Esophagus squamous epithelium (tissue), 5 donors: ENCODE measurements at places on chromosomes 3 and 15.

- DNase-seq, result no peak
Observed at GRCh38 chr3:56357266-56357665, 111.0 kb downstream of the ERC2 start.

DNA sequence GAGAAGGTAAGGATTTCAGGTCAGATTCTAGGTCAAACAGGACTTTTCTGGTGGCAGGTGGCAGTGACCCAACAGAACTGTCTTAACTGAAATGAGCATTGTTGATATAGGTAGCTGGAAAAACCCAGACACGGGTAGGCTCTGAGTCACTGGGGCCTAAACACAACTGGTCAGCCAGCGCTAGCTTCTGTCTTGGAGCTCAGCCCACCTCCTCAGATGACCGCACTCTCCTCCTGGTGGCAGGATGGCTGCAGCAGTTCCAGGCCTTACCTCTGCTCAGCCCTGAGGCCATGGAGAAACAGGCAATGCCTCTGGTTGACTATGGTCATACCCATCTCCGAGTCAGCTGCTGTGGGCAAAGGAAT, 61.1 kb upstream of the GATA2 start:
- no peak for DNase-seq

DNA sequence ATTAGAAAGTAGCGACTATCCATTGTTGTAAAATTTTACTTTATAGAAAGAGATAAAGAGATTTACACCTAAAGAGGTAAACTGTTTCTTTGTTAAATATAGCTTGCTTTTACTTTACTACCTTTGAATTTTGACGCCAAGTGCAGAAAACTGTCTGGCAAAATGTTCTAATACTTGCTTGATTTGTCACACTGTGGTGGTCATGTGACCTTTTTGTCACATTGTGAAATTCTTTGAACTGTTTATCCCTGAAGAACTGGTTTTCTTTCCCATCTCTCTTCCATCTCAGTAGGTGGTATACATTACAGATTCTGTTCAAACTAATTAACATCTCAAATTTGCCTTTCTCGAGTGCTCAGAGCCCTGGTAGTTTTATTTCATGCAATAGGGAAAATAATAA, 327.4 kb downstream of the NAALADL2 start:
- no peak for DNase-seq

DNA sequence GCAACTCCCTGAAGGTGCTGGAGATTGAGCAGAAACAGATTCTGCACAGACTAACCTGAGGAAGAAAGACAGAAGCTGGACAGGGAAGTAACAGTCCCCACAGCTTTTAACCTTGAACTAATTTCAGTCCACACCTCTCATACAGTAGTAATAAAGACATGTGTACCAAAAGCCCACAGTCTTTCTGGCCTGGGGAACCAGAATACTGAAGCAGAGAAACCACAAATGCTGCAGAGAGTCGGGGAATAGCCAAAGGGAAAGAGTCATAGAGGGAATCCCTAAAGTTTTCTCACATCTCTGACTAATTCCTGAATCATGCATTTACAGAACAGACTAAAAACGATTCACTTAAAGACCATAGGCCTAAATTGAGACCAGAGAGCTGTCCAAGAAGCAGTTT, 503.4 kb upstream of the NECTIN3 start:
- DNase-seq, result no peak

DNA sequence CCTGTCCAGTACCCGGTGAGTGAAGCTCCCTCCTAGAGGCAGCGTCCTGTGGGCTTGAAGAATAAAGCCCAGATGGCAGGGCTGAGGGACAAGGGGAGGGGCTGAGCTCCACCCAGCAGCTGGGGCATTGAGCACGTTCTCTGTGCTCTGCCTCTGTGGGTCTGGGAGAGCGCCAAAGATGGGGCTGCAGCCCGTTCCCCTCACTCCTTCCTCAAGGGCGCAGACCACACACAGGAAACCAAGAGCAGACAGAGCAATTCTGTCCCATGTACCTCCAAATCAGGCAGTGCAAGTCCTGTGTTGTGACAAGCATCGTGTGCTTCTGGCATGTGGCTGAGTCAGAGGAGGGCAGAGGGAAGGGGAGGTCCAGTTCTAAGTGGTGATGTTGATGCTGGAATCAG, 15.7 kb upstream of the KIF23 start:
- no peak for DNase-seq

GRCh38 chr3:189041482-189042090, 130.2 kb upstream of the TPRG1 start:
- peak; percentile 4 for DNase-seq

DNA sequence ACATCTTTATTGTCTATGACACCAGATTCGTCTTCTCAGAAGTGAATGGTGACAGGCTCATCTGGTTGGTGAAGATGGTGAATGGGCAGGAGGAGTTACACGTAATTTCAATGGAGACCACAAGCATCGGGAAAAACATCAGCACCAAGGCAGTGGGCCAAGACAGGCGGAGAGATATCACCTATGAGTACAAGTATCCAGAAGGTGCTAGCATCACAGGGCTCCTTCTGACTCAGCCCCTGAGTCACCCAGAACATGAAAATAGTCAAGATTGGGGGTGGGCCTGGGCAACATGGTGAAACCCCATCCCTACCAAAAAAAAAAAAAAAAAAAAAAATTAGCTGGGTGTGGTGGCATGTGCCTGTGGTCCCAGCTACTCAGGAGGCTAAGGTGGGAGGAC, 32.6 kb downstream of the TGM4 start:
- DNase-seq, result no peak

DNA sequence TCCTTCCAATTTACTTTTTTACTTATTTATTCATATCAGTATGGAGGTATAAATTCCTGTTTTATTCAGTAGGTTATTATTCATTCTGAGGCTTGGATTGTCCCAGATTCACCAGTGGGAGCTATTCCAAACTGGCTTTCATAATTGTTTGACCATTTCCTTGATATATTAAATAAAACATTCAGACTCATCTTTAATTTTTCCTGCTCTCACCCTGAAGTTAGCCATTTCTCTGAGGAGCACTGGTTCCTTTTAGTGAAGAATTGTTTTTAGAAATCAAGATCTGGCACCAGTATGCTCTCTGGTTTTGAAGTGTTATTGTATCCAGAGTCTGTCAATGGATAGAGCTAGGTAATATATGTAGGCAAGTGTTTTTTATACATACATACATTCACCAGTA, 66.9 kb upstream of the DCBLD2 start:
- no peak for DNase-seq

- no peak for DNase-seq
Observed at GRCh38 chr15:31268108-31268501, 58.5 kb upstream of the KLF13 start.

DNA sequence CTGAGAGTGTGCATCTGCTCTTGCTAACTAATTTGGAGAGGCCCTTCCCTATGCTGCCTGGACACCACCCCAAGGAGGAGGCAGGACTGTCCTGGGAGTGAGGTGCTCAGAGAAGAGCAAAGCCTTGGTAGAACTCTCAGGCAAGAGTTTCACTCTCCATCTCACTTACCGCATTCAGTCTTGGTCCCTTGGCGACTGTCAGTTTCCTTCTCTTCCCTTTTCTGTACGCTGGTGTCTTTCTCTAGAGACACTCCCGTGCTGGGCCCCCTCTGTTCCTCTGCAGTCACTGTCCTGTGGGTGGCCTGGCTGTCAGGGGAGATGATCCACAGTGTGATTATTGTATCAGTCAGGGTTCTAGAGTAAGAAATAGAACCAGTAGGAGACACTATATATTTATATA, 44.0 kb downstream of the IDH2 start:
- DNase-seq, result no peak

DNA sequence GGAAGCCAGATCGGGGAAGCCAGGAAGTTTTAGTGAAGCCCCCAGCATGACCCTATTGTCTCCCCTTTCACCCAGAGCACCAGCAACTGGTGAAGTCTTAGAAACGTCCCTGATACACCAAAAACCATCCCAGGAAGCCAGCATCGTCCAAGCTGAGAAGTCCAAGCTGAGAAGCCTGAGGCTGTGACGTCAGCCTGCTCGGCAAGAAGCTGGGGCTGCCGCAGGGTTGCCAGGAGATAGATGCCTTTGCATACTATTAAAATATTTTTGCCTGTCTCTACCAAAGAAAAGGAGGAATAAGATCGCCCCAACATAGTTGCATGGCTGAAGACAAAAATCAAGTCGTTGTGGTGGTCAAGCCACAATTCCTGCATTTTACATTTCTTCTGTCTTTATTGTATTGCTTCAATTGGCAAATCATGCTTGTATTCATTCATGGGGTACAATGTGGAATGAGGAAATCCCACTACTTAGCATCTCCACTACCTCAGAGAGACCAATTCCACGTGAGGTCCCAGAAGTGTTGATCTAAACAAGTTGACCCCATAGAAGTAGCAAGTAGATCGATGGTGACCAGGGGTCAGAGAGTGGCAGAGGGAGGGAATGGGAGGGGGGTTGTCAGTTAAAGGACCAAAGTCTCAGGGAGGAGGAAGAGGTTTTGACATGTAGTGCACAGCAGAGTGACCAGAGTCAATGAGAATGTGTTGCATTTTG, 19.6 kb upstream of the EMC3 start:
- DNase-seq, result no peak

GRCh38 chr3:3109407-3110298, 521 bp downstream of the IL5RA start:
- DNase-seq, result no peak

DNA sequence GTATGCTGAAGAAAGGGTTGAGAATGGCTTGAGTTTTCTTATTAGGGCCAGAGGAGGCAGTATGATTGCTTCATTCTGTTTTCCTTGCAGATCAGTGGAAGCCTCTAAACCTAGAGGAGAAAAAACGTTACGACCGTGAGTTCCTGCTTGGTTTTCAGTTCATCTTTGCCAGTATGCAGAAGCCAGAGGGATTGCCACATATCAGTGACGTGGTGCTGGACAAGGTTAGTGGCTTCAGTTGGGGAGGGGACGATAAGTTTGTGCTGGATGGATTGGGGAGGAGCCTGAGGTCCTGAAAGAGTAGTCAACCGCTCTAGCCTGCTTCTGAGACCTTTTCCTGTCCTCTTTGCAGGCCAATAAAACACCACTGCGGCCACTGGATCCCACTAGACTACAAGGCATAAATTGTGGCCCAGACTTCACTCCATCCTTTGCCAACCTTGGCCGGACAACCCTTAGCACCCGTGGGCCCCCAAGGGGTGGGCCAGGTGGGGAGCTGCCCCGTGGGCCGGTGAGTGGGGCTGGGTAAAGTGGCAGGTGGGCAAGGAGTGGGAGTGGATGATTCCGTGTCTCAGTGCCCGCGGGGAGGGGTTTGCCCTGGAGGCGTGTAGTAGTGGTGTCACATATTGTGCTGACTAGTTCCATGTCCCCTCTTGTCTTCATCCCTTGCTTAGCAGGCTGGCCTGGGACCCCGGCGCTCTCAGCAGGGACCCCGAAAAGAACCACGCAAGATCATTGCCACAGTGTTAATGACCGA, 8.5 kb downstream of the EIF4G1 start:
- DNase-seq, result no peak

DNA sequence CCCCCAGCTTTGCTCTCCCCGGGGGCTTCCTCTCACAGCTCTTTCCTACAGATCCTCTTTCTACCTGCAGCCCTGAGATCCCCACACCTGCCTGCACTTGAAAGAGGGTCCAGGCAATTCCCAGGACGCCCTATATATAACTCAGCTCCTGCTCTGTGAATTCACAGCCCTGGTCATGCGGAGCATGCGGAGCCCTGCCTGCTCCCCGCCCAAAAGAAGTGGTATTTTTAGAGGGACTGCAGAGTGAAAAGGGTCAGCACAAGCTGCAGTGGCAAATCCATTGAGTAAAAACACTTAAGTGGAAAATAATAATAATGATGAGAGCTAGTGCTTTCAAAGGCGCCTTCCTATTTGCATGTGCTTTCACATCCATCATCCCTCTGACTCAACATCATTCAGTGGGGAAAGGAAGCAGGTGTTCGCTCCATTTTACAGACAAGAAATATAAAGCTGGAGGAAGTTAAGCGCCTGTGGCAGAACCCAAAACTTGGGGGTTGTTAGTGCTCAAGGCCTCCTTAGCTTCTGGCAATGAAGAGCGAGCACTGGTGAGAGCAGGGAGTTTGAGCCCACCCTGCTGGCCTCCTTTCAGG, 76.3 kb upstream of the LIPC start:
- DNase-seq, result no peak

DNA sequence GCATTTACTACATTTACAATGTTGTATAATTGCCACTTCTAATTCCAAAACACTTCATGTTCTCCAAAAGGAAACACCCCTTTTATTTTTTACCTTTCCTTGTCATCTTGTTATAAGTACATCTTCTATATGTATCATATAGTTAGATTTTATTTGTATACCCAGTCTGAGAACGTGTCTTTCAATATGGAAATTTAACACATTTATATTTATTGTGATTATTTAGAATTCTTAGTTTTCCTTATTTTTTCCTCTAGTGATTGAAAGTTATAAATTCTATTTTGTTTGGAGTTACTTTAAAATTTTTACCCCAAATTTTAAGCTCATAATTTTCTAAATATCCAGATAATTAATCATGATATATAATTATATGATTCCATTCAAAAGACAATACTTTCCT, 15.8 kb downstream of the CMTM8 start:
- no peak for DNase-seq

DNA sequence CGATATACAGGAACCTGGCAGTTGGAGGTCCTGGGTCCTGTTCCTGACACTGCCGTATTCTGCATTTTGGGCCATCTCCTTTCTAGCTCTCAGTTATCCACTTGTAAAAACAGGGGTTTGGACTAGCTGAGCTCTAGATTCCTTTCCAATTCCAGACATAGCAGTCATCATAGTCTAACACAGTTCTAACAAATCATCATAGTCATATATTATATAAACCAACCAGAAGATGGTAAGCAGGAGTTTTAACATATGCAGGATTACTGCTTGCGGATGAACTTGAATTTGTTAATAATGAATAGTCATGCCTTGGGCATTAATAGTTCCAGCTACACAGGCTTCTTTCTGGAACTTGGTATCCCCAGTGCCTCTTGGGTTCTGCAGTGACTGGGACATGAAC, 26.6 kb downstream of the MASP1 start:
- no peak for DNase-seq

- no peak for DNase-seq
Observed at GRCh38 chr15:25688166-25688565, 175.0 kb downstream of the ATP10A start.
